ENCODE measurements at places on chromosomes 13 and 19.

DNA sequence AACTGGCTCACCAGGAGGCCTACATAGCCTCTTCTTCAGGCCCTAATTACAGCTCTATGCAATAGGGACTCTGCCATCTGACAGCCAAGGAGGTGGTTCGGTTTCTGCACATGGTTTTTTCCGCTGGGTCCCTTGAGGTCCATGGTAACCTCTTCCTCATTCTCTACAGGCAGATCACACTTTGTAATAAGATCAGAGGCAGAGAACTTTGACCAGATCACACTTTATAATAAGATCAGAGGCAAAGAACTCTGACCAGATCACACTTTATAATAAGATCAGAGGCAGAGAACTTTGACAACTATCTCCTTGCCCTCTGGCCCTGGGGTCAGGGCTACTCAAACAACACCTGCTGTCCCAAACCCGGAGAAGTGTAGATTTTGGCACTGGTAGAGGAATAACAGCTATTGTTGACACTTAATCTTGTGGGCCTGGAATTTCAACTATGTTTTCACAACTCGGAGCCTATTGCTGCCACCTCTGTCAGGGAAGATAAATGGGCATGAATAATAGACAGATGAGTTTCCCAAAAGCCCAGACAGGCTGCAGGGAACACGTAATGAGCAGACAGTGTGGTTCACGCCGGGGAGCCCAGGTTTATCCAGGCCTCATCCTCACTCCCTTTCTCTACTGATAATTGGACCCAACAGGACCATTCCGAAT is 246.1 kb downstream of the UQCRFS1 start:
- DNase-seq = no peak

DNA sequence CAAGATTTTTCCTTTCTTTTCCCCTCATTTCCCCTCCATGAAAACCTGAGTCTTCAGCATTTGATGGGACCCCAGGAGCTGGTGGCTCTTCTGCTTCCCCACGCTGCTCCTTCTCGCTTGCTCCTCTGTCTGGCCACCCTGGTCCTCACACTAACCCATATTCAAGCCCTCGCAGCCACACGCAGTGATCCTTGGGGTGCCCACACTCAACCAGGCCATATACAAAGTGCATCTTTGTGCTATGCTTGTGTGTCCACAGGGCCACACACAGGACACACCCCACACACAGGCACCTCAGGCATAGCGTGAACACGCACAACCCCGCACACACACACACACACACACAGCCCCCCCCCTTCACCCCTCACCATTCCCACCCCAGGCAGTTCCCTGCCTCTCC is 132.1 kb downstream of the URI1 start:
- no peak for DNase-seq

DNA sequence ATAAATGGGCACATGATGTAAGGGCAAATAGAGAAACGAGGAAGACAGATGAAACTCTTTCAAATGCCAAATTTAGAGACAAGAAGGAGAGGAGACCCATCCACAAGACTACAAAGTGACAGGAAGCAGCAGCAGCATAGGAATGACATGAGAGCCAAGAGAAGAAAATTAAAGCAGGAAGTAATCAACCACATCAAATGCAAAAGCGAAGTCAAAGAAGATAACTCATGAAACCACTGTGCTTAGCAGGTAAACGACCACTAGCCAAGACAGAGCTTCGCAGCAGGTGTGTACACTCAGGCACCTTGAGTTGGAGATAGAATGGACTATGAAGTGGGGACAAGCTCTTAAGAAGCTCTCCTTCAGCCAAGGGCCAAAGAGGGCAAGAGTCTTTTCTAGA is 64.1 kb downstream of the KLF12 start:
- no peak for DNase-seq

- DNase-seq = no peak
Observed at GRCh38 chr19:48591021-48591420, 15.5 kb upstream of the SPACA4 start.

DNA sequence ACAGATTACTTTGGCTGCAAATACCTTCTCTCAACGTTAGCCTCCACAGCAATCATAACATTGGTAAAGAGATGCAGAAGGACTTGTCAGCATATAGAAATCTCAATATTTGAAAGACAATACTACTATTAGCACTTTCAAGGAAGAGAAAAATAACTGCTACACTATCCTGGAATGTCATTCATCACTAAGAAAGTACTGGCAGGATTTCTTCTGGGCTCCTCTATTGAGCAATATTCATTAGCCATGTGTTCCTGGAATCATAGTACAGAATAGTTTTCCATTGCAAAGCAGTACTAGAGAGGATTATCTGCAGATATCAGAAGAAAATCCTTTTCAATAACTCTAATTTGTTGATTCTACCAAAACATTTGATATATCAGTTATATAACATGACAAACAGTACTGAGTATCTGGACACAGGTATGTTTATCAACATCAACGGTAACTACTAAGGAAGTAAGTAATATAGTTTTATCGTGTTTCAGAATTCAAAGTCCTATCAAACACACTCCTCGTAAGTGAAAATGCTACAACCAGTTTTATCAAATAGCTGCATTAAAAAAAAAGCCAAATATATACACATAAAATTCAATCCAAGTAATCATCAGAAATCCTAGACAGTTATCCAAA is 27.3 kb downstream of the INTS6 start:
- DNase-seq = no peak

- DNase-seq = no peak
Observed at GRCh38 chr13:30618186-30618929, 638 bp downstream of the USPL1 start.

DNA sequence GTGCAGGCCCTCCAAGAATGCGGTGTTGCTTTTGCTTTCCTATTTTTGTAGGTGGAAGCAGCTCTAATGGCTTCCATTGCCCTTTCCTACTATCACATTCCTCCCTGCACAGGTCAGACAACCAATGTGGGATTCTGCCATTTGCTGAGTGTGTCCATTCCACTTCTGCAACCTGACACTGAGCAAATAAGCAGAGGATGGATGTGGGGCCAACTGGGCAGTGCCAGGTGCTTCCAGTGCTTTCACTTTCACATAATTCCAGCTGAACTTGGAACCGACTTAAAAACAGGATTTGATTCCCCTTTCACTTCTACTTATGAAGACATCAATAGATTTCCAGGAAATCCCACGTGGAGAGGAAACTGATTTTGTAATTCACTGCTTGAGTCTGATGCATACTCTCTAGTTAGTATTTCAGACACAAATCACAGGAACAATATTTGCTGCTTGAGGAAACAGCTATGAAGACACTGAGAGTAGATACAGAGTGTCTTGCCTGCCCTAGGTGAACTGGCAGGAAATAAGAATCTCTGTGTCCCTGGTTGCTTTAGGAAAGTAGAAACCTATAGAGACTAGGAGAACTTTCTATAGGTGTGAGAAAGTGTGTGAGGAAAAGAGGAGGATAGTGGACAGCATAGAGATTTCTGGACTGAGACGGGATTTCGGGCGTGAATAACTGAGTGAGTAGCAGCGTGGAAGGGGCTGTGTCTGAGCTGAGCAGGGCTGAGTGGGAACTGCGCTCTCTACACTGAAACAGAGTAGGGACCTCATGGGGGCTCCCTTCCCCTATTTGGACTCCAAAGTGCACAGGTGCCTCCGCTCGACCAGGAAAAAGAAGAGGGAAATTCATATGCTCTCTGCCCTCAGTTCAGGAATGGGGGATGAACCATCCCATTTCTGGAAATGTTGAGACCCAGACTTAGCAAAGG is 22.5 kb downstream of the LGALS16 start:
- no peak for DNase-seq

DNA sequence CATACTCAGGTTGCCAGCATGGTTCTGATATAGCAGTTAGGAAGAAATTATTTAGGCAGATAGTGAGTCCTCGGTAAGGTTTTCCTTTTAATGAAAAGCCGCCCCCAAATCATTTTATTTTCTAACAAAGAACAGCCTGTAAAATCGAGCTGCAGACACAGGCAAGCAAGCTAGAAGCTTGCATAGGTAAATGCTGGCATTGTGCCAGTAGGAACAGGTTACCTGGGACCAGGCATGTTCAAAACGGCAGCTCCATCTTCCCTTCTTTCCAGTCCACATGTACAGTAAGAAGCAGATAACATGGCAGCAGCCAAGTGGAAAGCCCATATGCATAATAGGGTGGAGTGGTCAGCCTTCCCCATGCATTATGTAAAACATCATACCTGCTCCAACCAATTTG is 71.1 kb downstream of the UGGT2 start:
- no peak for DNase-seq

GRCh38 chr13:113304121-113304520 is 7.1 kb downstream of the LAMP1 start:
- no peak for DNase-seq

DNA sequence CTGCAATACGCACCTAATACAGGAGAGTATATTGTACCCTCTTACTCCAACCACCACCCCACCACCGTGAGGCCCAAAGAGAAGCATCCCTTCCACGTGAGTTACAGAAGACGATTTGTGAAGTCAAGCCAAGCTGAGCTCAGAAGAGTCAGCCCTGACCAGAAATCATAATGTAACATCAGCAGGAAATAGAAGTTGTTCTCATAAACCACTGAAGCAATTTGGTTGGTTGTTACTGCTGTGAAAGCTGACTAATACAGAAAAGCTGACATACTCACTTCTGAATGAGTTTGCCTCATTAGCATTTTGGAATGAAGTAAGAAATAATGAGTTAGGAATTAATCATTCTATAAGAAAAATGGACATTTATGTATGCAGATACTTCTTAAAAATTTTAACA is 749.4 kb upstream of the SLC10A2 start:
- DNase-seq = no peak

DNA sequence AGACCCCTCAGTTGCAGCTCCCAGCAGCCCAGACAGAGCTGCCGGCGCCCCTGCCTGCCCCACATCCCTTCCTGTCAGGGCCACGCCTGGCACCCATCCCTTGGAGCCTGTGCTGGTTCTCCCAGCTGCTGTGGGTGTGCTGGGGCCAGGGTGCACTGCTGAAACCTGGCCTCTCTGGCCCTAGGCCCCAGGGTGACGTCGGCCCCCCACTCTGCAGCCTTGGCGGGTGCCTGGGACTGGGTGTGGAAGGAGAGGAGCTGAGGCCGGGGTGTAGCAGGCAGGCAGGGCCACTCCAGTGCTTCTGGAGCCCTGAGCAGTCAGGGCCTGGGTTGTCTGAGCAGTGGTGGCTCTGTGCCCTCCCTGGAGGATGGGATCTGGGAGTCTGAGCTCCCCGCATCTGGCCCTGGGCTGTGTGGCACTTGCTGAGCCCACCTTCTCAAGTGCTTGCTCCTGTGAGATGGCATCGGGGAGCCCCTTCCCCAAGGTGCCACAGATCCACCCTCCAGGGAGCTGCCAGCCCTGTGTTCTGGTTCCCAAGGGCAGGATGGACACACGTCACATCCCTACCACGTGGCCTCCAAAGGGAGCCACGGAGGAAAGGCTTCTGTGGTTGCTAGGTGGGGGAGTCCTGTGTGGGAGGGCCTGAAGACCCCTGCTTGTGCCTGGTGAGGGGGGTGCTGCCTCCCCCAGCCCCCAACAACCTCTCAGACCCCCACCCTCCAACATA is 5.2 kb downstream of the PLEKHJ1 start:
- no peak for DNase-seq

DNA sequence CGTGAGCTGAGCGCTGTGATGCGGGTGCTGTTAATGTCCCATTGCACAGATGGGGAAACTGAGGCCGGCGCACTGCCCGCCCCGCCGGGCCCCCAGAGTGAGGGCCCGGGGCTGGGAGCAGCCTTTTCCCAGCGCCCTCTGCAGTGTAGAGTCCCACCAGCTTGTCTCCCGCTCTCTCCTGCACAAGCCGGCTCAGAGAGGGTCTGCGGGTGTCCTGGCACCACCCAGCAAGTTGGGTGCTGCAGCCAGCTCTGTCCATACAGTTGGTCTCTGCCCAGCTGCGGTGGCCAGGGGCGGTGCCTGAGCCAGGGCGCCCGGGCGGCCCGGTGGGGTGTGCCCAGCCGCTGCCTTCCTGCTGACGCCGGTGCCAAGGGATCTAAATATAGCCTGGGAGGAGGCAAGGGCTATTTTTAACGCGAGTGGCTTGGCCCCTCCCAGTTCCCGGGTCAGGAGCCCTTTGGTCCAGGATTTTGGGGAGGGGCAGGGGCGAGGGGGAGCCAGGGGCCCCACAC is 19.3 kb downstream of the GADD45B start:
- no peak for DNase-seq

GRCh38 chr13:72745260-72745659 is 17.5 kb downstream of the BORA start:
- no peak for DNase-seq

DNA sequence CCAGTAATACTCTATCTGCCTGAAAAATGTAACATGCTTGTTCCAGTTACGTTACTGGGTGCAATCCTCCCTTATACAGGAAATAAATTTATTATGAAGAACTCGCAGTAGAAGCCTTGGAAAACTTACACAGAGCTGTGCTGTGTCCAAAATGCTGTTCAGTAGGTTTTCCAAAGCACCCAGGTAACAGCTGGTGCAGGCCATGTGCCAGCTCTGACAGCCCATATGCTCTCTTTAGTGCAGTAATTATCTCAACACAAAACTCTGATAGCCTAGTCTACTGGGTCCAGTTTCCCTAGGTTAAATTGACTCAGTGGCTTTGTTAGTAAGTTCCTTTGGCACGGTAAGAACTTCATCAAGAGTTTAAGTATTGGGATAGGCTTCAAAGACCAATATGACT is 120.7 kb upstream of the OBI1 start:
- no peak for DNase-seq

DNA sequence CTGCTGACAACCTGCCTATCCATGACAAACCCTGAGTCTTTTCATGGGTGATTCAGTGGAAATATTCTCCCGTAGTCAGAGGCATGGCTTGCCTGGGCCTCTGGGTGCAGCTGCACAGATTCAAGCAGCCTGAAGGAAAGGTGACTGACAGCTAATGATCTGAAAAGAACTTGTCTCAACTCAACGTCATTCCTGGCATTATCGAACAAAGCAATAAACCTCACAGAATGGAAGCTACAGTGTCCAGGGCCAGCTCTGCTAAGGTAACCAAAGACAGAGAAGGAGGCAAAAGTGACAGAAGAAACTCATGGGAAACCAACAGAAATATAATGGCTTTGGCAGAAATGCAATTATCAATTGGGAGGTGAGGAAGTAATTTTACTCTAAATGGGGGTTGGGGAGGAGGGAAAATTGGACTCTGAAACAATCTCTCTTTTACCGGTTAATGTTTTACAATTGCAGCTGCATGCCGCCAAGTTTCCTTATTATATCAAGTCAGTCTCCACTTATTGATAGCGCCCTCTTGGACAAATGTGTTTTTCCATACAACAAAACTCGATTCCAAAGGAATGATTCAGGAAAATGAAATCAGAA is 12.9 kb downstream of the STARD13 start:
- DNase-seq = no peak
